Ascending aorta (tissue), 2 donors: ENCODE measurements at places on chromosomes 11 and 22.

GRCh38 chr11:45872651-45873356 is 12.6 kb upstream of the MAPK8IP1 start:
- no peak for DNase-seq

DNA sequence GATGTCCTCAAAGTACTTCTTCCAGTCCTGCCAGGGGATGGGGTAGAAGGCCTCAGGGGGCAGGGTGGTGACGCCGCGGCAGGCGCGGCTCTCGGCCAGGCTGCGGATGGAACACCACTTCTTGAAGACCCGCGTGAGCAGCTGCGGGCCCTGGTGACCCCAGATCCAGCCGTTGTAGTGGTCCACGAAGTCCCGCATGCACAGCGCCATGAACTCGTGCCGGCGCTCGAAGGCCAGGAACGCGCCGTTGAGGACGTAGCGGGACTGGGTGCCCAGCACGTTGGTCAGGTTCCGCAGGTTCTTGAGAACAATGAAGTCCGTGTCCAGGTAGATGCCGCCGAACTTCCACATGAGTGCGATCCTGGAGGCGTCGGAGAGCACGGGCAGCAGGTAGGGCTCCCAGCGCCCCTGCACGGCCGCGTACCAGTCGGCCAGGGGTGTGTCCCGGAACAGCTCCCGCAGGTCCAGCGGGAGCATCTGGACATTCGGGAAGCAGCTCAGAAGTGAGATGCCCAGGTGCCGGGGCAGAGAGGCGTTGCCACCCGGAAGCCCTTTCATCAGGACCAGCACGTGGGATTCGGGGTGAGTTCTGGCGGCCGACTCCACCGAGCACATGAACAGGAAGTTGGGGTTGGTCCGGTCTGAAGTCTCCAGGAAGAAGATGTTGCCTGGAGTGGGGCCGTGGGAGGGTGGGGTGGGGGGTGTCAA is 27.5 kb downstream of the A4GALT start:
- no peak for DNase-seq

DNA sequence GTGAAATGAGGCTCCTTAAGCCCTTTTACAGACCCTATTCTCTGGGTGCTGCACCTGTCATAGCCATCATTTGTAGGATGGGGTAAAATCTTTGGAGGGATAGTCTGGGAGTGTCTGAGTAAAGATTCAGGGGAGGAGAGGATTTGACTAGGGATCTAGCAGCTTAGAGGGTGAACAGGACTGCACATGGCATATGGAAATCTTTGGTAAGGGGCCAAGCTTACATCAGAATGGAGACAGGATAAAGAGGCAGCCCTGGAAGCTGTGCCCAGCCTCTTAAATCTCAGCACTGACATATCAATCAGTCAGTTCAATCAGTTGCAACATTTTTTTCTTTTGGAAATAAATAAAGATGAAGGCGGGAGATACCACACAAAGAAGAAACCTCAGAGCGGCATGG is 301.8 kb upstream of the CADM1 start:
- no peak for DNase-seq

DNA sequence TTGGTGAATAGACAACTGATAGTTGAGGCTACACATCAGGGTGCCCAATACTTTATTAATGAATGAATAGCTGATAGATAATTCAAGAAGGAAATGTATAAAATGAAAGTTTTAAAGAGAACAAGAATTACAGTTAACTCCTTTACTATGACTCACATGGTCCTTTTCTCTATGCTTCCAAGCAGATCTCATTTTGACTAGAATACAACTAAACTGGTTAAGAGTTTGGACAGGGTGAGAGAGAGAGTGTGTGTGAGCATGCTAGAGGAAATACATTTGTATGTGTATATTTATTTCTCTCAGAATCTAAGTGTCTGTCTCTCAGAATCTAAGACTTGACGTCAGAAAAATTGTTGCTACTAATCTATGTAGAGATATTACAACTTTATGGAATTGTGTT is 66.7 kb downstream of the SIK2 start:
- no peak for DNase-seq

DNA sequence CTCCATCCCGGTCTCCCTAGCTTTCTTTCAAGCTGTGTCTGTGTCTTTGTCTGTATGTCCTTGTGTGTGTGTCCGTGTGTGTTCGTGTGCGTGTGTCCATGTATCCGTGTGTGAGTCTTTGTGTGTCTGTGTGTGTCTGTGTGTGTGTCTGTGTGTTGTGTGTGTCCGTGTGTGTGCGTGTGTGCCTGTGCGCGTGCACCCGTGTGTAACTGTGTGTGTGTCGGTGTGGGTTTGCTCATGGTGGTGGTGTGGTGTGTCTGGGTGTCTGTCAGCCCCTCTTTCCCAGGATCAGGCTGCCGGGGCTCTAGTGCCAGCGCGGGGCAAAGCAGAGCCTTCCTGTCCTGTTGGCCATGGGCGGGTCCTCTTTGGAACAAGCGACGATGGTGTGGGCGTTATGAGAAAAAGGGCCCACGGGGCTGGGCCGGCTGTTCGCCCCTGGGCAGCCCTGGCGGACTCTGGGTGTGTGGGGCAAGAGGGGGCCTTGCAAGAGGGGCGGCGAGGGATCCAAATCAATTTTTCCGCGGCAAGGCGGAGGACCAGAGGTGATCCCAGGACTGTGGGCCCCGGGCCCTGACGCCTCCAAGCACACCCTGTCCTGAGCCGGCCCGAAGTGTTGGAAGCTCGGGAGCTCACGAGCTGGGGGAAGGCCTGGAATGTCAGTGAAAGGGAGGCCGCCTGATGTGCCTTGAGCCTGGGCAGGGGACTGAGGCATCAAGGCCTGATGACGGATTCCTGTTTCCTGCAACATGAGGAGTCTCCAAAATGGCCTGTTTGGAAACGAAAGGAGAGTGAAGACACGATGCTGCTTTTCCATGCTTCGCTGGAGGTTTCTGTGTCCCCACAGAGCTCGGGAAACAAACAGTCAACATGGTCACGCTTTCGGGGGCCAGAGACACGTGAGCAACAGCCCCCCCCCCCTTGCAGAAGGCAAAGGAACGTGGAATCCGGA is 3929.2 kb upstream of the OR11H1 start:
- DNase-seq: no peak
